ENCODE measurements at places on chromosomes 2 and 18.

DNA sequence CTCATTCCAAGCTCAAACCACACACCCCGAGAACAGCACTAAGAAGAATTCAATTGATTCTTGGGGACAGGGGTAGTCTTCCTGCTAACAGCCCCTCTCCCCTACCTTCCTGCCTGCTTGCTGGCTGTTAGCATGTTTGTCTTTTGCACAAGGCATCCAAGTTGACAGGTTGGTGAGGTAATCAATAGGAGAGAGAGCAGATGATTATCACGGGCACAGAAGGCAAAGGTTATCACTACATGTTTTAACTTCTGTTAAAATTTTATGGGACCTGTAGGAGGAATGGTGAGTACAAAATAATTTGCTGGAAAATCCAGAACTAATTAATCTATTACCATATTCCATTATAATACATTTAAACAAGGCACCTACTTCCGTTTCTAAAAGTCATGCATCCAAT is 442.1 kb upstream of the TCF4 start:
- DNase-seq = no peak
- no peaks in the 10 kb centered on the region for H3K27me3 ChIP-seq
- H3K36me3 ChIP-seq = no peaks in the 10 kb centered on the region
- no peak overlapping the region for H3K4me3 ChIP-seq

DNA sequence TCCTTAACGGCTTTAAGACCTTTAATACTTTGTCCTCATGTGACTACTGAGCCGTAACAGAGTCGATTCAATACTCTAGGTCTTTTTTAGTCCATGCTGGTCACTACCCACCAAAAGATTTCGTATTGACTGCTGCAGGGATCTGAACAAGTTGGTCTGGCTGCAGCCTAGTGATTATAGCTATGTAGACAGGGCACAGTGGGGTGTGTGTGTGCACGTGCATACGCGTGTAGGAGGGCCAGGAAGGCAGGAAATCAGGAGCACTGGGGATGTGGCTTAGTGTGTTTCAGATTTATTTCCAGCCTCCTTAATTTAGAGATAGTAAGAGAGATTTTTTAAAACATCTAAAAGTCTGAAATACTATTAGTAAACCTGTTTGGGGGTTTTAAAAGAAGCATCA is 161.4 kb downstream of the MYO3B start:
- no peak overlapping the region for H3K27ac ChIP-seq
- DNase-seq = no peak
- no peaks in the 10 kb centered on the region for H3K36me3 ChIP-seq
- no peaks in the 10 kb centered on the region for H3K4me1 ChIP-seq

DNA sequence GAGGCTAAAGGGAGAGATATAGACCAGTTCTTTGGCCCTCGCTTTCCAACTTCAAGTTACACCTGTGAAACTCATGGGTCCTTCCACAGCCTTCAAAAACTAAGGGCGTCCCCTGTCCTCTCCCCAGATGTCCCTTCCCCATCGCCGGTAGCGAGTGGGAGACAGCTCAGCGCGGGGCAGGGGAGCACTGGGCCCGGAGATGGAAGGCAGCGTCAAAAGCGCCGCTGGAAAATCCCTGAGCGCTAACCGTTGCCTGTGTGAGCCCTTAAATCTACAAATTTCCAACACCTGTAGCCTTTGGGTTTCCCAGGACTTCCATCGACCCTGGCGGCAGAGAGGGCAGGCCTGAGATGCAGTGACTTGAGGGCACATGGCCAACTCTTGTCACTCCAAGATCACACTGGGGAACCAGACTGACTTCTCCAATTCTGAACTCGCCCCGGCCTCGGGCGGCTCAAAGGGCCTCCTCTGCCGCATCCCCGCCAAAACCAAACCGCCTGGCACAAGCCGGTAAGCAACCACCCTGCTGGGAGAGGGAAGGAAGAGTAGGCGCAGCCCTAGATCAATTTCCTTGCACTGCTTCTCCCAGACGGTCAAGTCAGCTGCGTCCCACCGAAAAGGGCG is 879 bp upstream of the EPAS1 start:
- peaks cover 25% of the 10 kb centered on the region for H3K4me1 ChIP-seq
- no peak for DNase-seq
- peak overlapping the region; percentile 19 for H3K27ac ChIP-seq
- peak overlapping the region; percentile 91 for H3K4me3 ChIP-seq

GRCh38 chr2:171244970-171245782 is 84.5 kb upstream of the TLK1 start:
- DNase-seq = no peak
- no peaks in the 10 kb centered on the region for H3K27me3 ChIP-seq
- peaks cover 34% of the 10 kb centered on the region for H3K4me1 ChIP-seq
- H3K36me3 ChIP-seq = no peaks in the 10 kb centered on the region
- no peak overlapping the region for H3K4me3 ChIP-seq

DNA sequence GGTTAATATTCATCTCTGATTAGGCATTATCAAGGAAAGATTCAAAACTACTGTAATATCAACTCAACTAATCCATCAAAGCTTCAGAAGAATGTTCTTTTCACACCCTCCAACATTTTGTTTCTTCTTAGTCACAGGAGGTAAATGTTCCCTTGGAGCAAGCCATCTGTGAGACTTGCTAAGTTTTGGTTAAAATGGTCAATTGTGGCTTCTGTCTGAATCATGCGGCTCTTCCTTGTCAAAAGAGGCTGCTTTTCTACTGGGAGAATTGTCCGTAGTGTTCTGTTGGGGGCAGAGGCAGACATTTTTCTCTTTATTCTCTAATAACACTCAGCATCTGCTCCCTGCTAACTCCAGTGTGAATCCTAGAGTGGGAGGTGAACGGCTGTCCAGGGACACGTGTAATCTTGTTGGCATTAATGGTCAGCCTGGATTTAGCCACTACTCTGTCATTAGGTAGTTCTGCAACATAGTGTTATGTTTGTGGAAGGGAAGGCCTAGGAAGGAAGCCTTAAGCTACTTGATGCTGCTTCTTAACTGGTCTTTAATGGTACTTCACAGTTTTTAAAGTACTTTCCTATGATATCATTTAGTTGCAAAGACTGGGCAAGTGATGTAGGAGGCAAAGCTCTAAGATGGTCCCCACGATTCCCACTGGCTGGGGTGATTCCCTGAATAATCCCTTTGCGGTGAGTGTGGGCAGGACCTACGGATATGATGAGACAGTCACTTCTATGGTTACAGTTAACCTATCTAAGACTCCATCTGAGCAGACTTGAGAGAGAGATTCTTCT is 22.6 kb upstream of the FAP start:
- H3K4me3 ChIP-seq = no peak overlapping the region
- DNase-seq = no peak
- no peaks in the 10 kb centered on the region for H3K27me3 ChIP-seq
- H3K36me3 ChIP-seq = peaks cover 26% of the 10 kb centered on the region
- H3K27ac ChIP-seq = no peak overlapping the region

- no peak for DNase-seq
- H3K27me3 ChIP-seq = no peaks in the 10 kb centered on the region
- H3K4me3 ChIP-seq = no peak overlapping the region
- H3K36me3 ChIP-seq = peaks cover 3% of the 10 kb centered on the region
- no peaks in the 10 kb centered on the region for H3K4me1 ChIP-seq
Measured at GRCh38 chr2:7190587-7191324, 273.5 kb downstream of the RNF144A start.

DNA sequence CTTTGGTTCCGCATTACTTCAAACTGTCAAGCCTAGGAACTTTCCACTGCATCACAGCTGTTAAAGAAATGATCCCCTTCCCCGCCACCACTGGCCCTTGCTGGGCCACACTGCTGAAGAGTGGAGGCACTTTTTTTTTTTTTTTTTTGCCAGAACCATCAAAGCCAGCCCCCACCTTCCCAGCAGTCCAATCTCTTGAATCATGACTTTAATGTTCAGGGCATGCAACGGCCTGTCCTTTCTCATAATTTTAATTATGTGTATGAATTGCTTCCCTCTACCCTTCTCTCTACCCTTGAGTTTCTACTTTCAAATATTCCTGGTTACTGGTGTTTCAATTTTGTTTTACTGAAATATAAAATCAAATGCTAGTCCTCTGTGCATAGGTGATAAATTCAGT is 102.1 kb upstream of the LMAN1 start:
- no peak overlapping the region for H3K4me3 ChIP-seq
- no peak overlapping the region for H3K27ac ChIP-seq
- no peak for DNase-seq

DNA sequence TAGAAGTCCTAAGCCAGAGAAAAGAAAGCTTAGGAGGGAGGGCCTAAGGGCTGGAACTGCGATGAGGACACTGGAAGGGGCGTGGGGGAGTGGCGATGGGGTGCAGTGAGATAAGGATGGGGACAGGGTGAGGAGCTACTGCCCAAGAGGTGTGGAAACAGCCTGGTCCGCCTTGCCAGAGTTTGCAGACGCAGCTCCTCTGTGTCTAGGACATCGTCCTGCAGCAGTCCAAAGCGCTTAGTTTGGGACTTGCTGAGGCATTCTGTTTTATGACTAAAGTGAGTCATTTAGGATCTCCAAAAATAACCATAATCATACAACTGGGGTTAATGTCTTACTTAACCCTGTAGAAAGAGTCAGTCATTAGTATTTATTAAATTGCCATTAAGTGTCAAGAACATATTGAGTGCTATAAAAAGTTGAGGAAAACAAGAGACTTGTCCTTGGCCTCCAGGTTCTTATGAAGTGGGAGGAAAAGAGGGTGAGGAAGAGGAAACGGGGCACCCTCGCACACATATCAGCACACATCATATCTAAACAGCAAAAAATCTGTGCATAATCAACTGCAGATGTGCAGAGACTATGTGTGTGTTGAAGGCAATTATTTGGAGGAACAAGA is 74.8 kb downstream of the CDK15 start:
- H3K4me3 ChIP-seq = no peak overlapping the region
- no peaks in the 10 kb centered on the region for H3K36me3 ChIP-seq
- no peak overlapping the region for H3K27ac ChIP-seq
- H3K4me1 ChIP-seq = peaks cover 10% of the 10 kb centered on the region
- peaks cover 72% of the 10 kb centered on the region for H3K27me3 ChIP-seq

GRCh38 chr18:27382567-27383216 is 197.6 kb upstream of the CHST9 start:
- H3K27ac ChIP-seq = no peak overlapping the region
- DNase-seq = no peak
- no peaks in the 10 kb centered on the region for H3K27me3 ChIP-seq
- no peak overlapping the region for H3K4me3 ChIP-seq
- H3K36me3 ChIP-seq = no peaks in the 10 kb centered on the region

GRCh38 chr2:167817422-167817821 is 430.0 kb downstream of the STK39 start:
- no peaks in the 10 kb centered on the region for H3K4me1 ChIP-seq
- no peak overlapping the region for H3K4me3 ChIP-seq
- DNase-seq = no peak

DNA sequence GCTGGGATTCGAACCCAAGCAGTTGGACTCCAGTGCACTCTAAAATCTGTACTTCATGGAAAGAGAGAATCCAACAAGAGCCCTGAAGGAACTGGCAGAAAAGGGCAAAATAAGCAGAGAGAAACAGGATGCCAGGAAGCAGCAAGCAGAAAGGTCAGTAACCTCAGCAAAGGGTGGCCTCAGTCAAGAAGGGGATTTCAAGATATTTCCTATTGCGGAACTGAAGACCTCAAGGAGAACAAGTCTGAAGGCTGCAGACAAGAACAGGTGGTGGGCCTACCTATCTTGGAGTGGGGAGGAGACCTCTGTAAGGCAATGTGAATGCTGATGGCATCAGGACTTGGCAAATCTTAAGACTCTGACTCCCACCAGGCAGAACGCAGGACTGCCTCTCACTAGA is 20.1 kb upstream of the MREG start:
- no peak for DNase-seq
- H3K4me3 ChIP-seq = no peak overlapping the region
- H3K4me1 ChIP-seq = no peaks in the 10 kb centered on the region
- no peak overlapping the region for H3K27ac ChIP-seq

GRCh38 chr2:206783718-206784117 is 18.3 kb downstream of the FASTKD2 start:
- peaks cover 54% of the 10 kb centered on the region for H3K36me3 ChIP-seq
- no peak overlapping the region for H3K4me3 ChIP-seq
- H3K27ac ChIP-seq = no peak overlapping the region
- no peaks in the 10 kb centered on the region for H3K27me3 ChIP-seq
- H3K4me1 ChIP-seq = peaks cover 31% of the 10 kb centered on the region
- DNase-seq = no peak

GRCh38 chr18:62277045-62277444 is 48.1 kb upstream of the TNFRSF11A start:
- H3K27me3 ChIP-seq = no peaks in the 10 kb centered on the region
- peaks cover 6% of the 10 kb centered on the region for H3K4me1 ChIP-seq

DNA sequence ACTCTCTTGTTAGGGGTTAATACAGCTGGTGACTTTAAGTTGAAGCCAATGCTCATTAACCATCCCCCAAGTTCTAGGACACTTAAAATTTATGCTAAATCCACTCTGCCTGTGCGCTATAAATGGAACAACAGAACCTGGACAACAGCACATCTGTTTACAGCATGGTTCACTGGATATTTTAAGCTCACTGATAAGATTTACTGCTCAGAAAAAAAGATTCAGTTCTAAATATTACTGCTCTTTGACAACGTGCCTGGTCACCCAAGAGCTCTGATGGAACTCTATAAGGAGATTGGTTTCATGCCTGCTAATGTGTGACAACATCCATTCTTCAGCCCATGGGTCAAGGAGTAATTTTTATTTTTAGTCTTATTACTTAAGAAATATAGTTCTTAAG is 27.5 kb downstream of the RNF103 start:
- no peak overlapping the region for H3K4me3 ChIP-seq
- no peaks in the 10 kb centered on the region for H3K36me3 ChIP-seq
- H3K27me3 ChIP-seq = peaks cover 30% of the 10 kb centered on the region
- no peak for DNase-seq

DNA sequence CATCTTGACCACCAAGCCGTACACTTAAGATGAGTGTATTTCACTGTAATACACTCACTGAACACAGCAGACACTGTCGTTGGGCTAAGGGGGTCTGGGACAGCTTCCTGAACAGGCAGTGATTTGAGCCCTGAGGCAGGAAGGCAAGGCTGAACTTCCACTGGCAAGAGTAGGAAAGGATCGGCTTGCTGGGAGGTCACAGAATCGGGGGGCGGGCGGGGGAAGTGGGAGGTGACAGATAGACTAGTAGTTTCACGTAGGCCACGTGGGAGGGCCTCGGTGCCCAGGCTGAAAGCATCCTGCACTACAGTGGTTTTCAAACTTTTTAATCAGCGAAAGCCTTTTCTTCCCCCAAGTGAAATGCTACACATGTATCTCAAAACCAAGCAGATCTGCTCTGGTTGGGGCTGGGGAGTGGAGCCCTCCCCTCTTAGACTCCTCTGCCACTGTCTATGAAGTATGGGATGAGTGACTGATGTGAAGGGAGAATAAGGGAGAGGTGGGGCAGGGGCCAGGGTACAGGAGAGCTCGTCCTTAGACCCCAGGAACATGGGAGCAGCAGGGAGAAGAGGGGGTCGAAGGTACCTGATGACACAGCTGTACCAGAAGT is 8.6 kb downstream of the PARD6G start:
- no peak overlapping the region for H3K27ac ChIP-seq
- H3K4me3 ChIP-seq = no peak overlapping the region
- peaks cover 3% of the 10 kb centered on the region for H3K36me3 ChIP-seq
- H3K27me3 ChIP-seq = peaks cover 54% of the 10 kb centered on the region
- DNase-seq = no peak

- no peak for DNase-seq
- peaks cover 47% of the 10 kb centered on the region for H3K27me3 ChIP-seq
- H3K4me3 ChIP-seq = peak overlapping the region; percentile 81
- H3K27ac ChIP-seq = no peak overlapping the region
Measured at GRCh38 chr2:203534621-203535077, 452 bp downstream of the RAPH1 start.

All from central memory CD8-positive, alpha-beta T cell (primary cell).